ENCODE measurements at places on chromosomes 6 and 20.

GRCh38 chr6:10163203-10163962, 251.5 kb downstream of the TFAP2A start:
- H3K4me3 ChIP-seq, result no peak overlapping the region
- H3K27me3 ChIP-seq, result no peaks in the 10 kb centered on the region
- no peaks in the 10 kb centered on the region for H3K4me1 ChIP-seq
- no peak for DNase-seq
- no peaks in the 10 kb centered on the region for H3K36me3 ChIP-seq
- no peak overlapping the region for H3K27ac ChIP-seq

DNA sequence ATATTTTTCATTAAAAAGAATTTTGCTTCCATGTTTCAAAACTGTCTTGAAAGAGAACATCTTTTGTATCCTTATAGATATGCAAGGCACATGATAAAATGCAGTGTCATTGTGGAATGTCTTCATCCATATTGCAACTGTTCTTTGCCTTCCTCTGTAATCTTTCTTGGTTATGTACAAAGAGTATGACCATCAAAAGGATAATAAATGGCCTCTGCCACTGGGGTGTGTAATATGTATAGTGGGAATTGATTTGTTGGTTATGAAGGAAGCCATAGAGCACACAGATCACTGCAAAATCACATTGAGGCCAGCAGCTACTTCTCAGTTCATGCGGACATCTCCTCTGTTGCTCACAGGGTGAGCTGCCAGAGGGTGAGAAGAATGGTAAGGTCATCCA, 703.5 kb downstream of the TFAP2A start:
- no peaks in the 10 kb centered on the region for H3K36me3 ChIP-seq
- H3K4me1 ChIP-seq, result no peaks in the 10 kb centered on the region
- H3K27me3 ChIP-seq, result no peaks in the 10 kb centered on the region
- DNase-seq, result no peak

GRCh38 chr6:76043690-76044089, 28.8 kb downstream of the IMPG1 start:
- no peak overlapping the region for H3K27ac ChIP-seq
- H3K4me1 ChIP-seq, result no peaks in the 10 kb centered on the region
- H3K27me3 ChIP-seq, result no peaks in the 10 kb centered on the region
- no peaks in the 10 kb centered on the region for H3K36me3 ChIP-seq

DNA sequence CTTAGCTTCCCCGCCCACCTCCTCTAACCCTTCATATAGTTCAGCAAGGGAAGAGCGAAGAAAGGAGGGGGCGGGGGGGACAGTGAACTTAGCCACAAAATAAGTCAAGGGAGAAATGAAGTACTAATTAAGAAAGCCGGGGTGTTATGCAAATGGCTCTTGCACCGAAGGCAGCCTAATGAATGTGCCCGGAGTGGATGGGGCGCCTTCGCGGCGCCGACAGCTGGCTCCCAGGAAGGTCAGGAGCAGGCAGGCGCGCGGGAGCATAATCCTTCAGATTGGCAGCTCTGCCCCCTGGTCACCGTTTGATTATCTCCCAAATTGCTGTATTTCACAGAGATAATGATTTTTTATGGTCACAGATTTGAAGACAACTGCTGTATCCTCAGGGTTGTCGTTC, 395.1 kb downstream of the TFAP2B start:
- no peaks in the 10 kb centered on the region for H3K36me3 ChIP-seq
- peaks cover 6% of the 10 kb centered on the region for H3K27me3 ChIP-seq
- H3K27ac ChIP-seq, result no peak overlapping the region
- no peak for DNase-seq
- H3K4me3 ChIP-seq, result no peak overlapping the region

GRCh38 chr6:157995458-157995857, 13.8 kb downstream of the SYNJ2 start:
- H3K27ac ChIP-seq, result no peak overlapping the region
- peaks cover 19% of the 10 kb centered on the region for H3K4me1 ChIP-seq
- no peaks in the 10 kb centered on the region for H3K36me3 ChIP-seq
- DNase-seq, result no peak
